ENCODE measurements at places on chromosomes 2 and 18. TPM values are rescaled to one million over a fixed set of nuclear protein-coding genes. Genes with fewer than 3 reads are reported as not detected.

FLACC1 gene
- 1.1 TPM for polyA plus RNA-seq

UGT1A6 gene
- polyA plus RNA-seq = not detected

ITPRIPL1 gene
- polyA plus RNA-seq = 3.7 TPM

CCDC74B gene
- 4.2 TPM for polyA plus RNA-seq

DNA sequence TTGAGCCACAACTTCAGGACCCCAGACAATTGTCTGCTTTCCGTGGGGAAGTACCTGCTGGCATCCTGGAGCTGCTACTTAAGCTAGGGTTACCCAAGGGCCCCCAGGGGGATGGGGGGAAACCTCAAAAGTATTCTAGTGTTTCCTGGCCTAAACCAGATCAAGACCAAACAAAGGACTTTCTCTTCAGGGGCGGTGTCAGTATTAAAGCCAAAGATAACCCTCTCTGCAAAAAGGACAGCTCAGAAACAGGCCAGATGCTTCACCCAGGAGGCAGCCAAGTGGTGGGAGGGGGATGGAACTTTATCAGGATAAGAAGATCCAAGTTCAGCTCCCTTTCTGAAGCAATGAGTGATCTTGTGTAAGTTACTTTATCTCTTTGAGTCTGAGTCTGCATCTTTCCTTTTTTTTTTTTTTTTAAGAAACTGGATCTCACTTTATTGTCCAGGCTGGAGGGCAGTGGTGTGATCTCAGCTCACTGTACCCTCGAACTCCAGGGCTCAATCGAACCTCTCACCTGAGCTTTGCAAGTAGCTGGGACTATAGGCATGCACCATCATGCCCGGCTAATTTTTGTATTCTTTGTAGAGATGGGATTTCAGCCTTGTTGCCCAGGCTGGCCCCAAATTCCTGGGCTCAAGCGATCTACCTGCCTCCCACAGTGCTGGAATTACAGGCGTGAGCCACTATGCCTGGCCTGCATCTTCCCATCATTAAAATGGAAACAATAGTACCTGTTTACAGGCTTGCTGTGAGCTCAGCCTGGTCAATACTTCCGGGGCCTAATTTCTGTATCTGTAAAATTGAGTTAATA lies 151.8 kb upstream of the PTPRM start:
- DNase-seq = no peak

DNA sequence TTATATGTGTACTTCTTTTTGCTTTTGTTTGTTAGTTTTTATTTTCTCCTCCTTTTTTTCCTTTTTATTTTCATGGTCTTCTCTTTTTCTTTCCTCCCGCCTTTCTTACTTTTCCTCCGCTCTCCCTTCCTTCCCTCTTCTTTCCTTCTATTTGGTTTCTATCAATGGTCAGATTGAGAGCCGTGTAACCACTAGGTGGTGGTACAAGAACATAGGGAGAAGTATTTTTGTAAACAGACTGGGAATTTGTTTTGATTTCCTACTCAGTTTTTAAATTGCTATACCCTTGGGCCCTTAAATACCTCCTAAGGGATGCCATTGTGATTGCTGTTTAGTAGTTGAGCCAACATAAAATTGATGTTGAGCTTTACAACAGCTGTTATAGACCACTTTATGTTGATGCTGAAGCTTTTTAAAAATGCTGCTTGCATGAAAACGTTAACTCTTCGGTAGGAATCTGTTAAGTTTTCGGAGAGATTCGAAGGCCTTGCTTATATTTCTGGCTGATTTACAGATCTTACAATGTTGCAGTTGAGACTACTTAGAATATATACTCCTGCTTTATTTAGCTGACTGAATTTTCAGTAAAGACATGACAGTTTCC lies 124.2 kb downstream of the UBE2E3 start:
- peak; percentile 46 for DNase-seq

- peak; percentile 27 for DNase-seq
Measured at GRCh38 chr2:205403244-205403825, 279.0 kb upstream of the NRP2 start.

GRCh38 chr2:128363934-128364361 lies 45.3 kb upstream of the HS6ST1 start:
- no peak for DNase-seq

DNA sequence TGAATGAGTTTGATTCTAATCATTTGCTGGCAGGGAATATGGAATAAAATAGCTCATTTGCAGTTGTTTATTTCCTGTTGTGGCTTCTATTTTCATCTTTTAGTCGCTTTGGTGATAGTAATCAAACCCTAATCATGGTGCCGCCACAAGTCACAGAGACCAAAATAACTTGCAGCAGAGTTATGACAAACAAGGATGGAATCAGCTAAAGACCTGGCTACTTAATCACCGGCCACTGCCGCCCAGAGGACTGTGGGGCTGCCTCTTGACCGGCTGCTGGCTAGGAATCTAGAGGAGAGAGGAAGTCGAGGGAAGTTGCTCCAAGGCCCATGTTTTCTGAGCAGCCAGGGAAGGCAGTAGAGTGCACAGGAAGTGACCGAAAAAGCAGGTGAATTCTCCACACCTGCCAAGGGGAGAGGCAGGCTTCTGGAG lies 5.1 kb upstream of the SMAD7 start:
- DNase-seq = no peak

DNA sequence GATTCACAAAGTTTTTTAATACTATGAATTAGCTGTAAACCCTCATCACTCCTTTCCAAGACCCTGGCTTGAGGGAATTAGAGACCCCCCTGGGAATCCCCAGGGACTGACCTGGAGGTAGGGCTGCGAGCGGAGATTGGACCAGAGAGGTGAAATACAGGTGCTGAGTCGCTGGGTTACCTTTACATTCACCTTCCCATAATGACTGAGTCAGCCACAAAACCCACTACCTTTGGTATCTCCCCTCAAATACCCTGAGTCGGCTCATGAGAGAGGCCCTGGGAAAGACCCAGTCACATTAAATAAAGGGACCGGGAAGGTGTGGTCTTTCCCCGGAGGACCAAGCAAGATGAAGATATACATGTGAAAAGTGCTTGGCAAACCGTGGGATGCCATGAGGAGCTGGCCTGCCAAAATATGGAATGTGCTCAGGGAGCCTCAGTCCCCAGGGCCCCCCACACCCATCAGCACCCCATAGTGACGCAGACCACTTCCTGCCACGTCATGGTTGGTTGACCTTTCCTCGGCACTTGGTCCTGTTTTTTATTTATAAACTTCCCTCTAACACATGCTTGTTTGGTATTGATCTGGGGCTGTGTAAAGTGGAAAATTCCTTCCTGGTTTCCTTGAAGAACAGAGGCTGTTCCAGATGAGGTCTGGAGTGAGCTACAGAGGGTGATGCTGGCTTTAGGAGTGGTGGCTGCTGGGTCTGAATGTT lies 51.4 kb downstream of the IL1RL2 start:
- no peak for DNase-seq

GRCh38 chr18:10499230-10499629 lies 26.6 kb upstream of the NAPG start:
- DNase-seq = no peak

DNA sequence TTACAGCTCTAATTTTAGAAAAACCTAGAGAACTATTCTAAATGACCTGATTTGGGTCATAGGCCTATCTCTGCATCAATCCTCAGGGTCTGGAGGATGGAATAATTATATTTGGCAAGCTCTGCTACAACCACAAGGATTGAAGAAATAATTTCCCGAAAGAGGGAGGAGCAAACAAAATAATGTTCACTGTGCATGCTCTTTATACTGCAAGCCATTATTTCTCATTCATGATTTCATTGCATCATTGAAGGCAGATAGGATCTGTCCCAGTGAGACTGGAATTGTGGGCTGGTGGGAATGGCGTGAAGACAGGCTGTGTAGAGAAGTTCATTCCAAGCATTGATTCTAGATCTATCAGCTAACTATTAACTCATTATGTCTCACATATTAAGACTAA lies 12.7 kb upstream of the MAPRE2 start:
- no peak for DNase-seq

- DNase-seq = no peak
Measured at GRCh38 chr2:121348128-121348740, 63.2 kb upstream of the TFCP2L1 start.

DNA sequence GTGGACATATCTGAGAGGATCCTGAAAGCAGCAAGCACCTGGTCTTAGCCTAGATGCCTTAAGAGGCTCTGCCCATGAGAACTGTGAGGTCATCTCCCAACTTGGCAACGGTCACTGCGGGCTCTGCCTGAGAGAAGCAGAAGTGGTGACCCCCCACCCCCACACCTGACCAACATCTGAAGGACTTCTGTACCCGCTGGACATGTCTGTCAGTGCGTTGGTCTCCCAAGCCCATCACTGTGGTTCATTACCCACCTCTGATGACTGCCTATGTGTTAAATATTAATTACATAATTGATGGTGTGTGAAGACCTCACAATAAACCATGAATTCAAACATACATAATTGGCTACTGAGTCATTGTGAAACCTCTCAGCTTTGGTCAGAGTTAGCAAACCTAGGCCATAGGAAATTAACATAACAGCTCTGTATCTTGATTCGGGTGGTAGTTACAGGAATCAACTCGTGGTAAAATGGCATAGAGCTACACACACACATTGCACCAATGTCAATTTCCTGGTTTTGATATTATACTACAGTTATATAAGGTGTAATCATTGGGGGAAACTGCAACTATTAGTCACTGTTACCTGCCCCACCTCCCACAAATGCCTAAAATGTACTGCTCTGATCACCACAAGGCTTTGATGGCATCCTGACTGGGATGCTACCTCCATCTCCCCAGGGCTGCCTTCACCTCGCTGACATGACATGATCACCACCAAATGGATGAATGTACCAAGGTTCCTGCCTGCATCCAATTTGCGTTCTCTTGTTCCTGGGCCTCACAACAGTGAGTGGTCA lies 4.3 kb upstream of the GALNT1 start:
- DNase-seq = no peak

All from AG04450 (cell line).